ENCODE measurements at places on chromosomes 5 and 9.

GRCh38 chr9:8366161-8366926 is 566.8 kb upstream of the DMAC1 start:
- no peak for DNase-seq

- DNase-seq = no peak
These were observed 59.4 kb downstream of the CXXC5 start for GRCh38 chr5:139707445-139708003.

GRCh38 chr5:96716716-96717115 is 54.5 kb downstream of the CAST start:
- DNase-seq = no peak

DNA sequence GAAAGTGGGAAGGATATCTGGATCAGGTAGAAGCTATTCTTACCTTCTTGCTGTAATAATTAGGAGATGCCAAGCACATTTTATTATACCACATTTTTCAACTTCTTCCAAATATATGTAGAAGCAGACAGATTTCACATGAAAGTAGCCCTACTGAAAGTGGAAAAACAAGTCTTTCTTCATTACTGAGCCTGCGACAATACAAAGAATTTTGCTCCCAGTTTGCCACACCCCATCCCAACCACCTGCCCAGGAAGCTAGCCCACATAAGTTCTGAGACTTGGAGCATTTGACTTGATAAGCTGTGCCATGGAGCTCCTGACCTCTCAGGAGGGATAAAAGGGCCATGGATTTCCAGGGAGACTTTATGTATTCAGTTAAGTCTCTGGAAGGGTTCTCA is 249.1 kb upstream of the ADCY2 start:
- no peak for DNase-seq

- DNase-seq = no peak
These were observed 61.0 kb upstream of the ADAMTS2 start for GRCh38 chr5:179406031-179406961.

DNA sequence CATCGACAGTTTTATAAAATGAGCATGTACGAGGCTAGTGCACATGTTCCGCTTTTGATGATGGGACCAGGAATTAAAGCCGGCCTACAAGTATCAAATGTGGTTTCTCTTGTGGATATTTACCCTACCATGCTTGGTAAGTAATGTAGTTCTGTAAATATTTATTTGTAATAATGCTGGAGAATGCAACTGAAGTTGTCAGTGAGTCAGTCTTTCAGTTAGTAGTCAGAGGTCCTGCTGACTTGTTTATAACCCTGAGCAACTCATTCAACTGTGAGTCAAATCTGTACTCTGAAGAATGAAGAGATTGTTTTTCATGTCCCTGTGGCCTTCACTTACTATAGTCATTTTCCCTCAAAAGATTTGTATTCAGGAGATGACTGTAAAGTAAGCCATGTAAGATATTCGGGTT is 28.4 kb upstream of the GPR150 start:
- DNase-seq = no peak

DNA sequence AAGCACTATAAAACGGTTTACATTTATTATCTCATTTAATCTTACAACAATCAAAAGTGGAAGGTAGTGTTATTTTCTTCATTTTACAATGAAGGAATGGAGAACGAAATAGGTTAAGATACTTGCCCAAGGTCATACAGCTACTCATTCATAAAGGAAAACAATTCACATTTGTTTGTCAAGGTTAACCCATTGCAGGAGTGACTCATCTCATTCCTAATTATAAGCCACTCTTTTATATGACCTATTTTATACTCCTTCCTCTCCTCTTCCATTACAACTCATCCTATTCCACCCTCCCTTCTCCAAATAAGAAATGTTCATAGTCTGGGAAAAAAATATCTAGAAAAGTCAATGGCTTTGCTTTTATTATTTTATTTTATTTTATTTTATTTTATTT is 29.6 kb downstream of the CRHBP start:
- DNase-seq = no peak

DNA sequence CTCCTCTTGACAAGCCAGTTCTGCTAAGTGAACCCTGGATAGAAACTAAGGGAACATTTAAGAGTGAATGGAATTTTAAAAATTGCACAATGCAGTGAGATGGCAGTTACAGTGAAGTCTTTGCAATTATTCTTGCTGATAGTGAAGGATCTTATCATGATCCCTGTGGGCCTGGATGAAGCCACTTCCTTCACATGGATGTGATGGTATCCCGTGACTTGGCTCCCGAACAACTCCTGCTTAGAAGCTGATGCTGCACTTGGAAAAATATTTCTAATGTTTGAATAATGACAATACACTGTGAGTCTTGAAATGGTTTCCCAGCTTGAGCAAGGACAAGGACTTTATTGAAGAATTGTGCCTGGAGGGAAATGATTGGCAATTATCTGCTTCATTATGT is 49.2 kb upstream of the NTRK2 start:
- DNase-seq = no peak

GRCh38 chr5:110768138-110768860 is 29.5 kb downstream of the SLC25A46 start:
- DNase-seq = no peak

GRCh38 chr5:149471406-149472183 is 79.6 kb downstream of the CSNK1A1 start:
- no peak for DNase-seq

GRCh38 chr9:110918316-110919049 is 119.8 kb downstream of the LPAR1 start:
- DNase-seq = no peak

GRCh38 chr5:59640411-59640810 is 253.1 kb downstream of the PDE4D start:
- DNase-seq = no peak

DNA sequence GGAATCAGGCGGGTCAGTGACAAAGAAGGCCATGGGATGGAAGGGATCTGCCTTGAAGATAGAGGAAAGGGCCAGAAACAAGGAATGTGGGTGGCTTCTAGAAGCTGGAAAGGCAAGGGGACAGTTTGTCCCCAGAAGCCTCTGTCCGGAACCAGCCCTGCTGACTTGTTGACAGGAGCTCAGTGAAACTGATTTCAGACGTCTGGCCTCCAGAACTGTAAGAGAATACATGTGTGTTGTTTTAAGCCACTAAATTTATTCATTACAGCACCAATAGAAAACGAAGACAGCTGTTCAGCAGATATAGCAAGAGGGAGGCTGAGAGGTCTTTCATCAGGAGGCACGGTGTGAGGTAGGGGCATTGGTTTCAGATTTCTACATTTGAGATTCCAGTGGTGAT is 422.5 kb downstream of the KDM4C start:
- no peak for DNase-seq

GRCh38 chr5:113017881-113018635 is 41.5 kb downstream of the DCP2 start:
- no peak for DNase-seq

DNA sequence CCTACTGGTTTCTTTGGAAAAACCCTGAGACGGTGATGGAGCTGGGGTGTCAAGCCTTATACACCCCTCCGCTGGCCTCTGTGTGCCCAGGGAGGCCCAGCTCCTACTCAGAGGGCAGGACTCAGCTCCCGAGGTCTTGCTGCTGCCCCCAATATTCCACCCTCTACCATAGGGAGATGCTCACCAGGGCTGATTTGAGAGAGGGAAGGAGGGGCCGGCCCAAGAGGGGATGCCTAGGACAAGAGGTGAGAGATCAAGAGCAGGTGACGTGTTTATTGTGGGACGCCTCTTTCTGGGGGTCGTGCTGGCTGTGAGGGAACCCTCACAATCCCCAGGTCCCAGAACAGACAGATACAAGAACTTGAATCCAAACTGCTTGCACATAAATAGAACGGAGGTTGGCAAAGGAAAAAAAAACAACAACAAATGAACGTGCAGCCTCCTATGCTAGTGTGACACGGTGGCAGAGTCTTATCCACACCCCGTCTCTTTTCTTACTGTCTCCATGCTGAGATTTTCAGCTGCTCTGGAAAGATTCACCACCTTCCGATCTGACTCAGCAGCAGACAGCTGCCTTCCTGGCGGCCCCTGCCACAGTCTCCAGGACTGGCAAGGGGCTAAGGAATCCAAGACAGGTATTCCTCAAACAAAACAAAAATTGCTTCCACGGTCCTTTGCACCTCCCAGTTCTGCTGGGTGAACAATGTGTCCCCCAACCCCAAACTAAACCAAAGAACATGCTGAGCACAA is 22.3 kb downstream of the FABP6 start:
- no peak for DNase-seq

GRCh38 chr5:71695071-71695470 is 24.0 kb upstream of the CARTPT start:
- no peak for DNase-seq

- no peak for DNase-seq
These were observed 19.2 kb upstream of the NANS start for GRCh38 chr9:98037357-98037756.

DNA sequence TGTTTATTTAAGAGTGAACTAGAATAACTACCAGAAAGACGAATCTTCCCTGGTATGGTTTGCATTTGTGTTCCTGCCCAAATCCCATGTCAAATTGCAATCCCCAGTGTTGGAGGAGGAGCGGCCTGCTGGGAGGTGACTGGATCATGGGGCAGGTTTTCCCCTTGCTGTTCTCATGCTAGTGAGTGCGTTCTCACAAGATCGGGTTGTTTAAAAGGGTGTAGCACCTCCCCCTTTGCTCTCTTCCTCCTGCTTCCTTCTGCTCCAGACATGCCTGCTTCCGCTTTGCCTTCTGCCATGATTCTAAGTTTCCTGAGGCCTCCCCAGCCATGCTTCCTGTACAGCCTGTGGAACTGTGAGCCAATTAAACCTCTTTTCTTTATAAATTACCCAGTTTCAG is 210.3 kb upstream of the TBC1D2 start:
- DNase-seq = no peak

DNA sequence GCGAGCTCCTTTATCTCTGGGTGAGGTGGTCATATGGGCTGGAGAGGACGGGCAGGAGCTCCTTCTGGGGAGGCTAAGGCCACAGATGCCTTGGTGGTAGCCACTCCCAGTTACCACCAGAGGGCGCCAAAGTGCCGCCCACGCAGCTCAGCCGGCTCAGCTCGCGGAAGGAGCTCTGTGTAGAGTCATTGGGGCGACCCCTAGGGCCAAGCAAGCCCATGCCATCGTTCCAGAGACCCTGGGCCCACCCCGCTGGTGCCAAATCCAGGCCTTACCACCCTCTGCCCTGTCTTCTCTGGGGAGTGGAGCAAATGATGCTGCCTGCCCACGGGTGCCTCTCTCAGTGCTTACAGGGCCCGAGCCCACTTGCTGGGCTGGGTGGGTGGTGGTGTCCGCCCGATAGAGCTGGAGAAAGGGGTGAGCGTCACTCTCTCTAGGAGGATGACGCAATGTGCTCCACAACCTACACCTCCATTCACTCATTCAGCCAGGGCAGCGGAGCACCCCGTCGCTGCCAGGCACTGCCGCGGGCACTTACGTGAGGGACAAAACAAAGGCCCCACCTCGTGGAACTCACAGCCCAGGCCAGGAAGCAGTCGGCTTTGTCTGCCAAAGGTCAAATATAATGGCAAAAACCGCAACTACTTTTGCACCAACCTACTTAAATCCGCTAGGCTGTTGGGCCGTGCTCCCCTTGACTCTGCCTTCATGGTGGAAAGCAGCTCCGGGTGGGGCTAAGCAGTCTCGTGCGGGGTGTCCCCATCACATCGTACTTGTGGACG is 13.8 kb downstream of the TSPAN17 start:
- DNase-seq = peak; percentile 69

- no peak for DNase-seq
These were observed 10.2 kb upstream of the CEP72 start for GRCh38 chr5:601771-602465.

DNA sequence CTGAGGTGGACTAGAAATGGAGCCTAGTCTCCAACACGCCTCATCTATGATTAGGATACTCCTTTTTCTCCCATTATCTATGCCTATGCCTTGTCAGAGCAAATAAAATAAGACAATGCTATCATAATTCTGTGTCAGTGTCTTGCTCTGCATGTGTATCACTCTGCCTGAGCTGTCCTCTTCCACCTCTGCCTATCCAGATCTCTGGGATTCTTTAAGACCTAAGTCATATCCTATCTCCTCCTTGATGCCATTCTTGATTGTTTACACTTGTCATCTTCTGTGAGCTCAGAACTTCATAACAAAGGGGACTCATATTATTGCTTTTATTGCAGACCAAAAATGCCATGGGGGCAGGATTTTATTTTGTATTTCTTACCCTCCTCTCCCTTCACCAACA is 351.2 kb upstream of the C9orf72 start:
- no peak for DNase-seq

DNA sequence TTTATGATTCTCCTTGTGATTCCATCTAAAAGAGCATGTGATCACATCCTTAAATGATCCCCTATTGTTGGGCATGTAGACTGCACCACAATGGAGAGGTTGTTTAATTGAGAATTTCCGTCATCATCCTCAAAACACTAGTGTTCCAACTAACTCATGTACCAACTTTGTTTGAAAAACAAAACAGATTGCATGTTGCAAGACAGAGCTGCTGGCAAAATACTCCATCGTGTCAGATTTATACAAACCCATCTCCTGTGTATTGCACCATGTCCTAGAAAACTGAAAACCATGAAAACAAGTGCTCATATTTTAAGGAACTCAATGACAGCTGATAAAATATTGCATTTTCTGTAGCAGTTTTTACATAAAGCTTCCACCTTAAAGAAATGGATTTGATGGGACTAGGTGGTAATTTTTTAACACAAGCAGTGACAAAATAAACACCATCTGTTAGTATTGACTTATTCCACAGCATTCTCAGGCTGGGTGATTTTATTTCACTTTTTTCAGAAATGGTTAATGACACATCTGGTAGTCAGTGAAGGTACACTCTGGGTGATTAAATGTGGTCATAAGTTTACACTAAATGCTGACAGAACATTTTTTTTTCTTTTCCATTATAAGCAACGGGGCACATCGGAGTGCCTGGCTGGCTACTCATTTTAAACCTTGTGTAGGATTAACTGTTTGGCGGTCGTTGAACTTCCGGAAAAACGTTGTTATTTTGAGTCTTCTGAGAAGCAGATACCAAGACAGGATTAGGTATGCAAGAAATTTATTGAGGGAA is 602.9 kb upstream of the WWC1 start:
- no peak for DNase-seq

DNA sequence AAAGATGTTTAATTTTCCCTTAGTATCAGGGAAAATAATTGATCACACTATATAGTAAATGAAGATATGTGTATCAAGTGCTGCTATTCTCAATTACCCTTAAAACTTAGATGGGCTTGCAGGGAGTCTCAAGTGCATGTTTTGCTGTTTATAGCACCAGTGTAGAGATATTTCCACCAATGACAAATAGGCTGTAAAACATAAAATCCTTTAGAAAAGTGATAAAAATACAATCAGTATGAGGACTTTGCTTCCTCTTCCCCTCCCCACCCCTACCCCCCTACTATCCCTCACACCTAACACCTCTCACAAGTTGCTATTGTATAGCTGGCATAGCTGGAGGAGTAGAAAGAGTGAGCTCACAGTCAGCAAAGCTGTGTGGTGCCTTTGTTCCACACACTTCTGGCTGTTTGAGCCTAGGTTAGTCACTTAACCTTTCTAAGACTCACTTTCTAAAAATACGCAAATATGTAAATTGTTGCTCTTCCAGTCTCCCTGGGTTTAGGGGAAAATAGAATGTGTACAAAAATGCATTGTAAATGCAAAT is 93.1 kb downstream of the PDE4D start:
- DNase-seq = no peak

GRCh38 chr9:86279839-86280238 is 2.5 kb downstream of the ISCA1 start:
- DNase-seq = no peak

Measured in stimulated activated CD4-positive, alpha-beta T cell treated with anti-CD3 and anti-CD28 coated beads, TNF-alpha, amount 100 ng/mL, for 24 hours (primary cell).